CD4-positive, alpha-beta T cell treated with Interleukin-1 beta for 1 hour (primary cell): ENCODE measurements at places on chromosomes 12 and 14.

- DNase-seq: no peak
Observed at GRCh38 chr12:54416687-54417603, 2.1 kb downstream of the ITGA5 start.

GRCh38 chr14:23481979-23482822 lies 12.7 kb downstream of the NGDN start:
- no peak for DNase-seq

- DNase-seq: no peak
Observed at GRCh38 chr12:97299847-97300246, 162.8 kb upstream of the RMST start.

- DNase-seq: no peak
Observed at GRCh38 chr12:57347284-57347683, 83.6 kb downstream of the R3HDM2 start.

- no peak for DNase-seq
Observed at GRCh38 chr14:103028161-103028767, 29.1 kb downstream of the CDC42BPB start.

DNA sequence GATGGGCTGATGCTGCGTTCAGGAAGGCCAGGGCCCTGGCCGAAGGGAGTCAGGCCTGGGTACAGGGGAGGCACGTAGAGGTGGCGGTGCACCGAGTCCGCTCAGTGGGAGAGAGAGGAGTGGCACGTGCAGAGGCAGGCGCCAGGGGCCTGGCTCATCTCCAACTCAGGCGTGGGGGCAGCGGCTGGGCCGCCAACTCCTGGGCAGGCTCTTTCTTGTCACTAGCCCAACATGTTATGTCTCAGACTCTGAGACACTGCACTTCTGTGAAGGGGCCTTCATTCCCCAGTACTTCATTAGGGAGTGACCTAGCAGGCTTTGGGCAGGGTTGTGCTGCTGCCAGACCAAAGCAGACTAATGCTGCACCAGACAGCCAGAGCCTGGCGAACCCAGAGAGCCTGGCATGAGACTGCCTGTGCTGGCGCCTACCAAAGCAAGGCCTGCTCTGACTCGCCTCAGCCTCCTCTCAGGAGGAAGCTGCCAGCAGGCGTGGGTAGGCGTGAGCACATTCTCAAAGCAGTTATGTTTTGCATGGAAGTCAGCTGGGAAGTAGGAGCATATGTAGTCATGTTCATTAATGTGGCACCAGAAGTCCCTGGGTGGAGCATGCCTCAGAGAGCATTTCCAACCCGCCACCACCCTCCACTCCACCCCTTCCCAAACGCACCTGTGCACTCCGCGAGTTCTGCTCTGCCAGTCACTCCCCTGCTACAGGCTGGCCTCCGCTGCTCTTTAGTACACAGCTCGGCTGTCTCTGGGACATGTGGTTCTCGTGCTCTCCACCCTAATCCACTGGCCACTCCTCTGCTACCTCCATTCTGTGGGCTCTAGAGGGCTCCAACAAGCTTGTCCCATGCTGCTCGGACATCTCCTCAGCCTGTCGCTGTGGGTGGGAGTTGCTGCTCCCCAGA lies 9.7 kb downstream of the CKB start:
- DNase-seq: no peak

- DNase-seq: no peak
Observed at GRCh38 chr14:92959189-92959531, 36.2 kb downstream of the CHGA start.

GRCh38 chr14:69587389-69587788 lies 12.7 kb upstream of the CCDC177 start:
- no peak for DNase-seq

DNA sequence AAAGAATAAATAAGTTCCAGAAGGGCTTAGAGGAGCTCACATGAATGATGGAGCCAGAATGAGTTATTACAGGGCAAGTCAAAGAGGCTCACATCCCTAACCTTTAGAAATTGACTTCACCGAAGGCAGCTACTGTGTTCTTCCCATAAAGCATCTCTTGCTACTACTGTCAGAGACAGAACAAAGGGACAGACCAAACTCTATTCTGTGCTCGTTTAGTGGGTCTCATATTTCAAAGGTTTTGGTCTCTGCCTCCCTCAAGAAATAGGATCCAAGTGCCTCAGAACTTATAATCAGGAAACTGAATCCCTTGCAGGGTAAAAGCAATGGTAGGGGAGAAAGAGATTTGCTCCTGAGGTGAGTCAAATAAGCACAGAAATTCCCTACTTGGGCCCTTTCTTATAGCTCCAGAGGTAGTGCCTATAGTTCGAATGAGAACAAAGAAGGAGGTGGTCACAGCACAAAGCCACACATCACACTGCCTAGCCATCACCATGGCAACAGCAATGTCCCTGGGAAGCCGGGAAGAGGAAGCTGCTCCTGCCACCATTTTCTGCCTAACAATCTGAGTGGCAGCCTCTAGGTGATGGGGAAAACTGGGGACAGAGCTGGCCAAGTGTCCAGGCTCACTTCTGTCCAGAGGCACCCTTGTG lies 294.9 kb downstream of the FOXN3 start:
- no peak for DNase-seq

GRCh38 chr14:99201351-99202073 lies 70.5 kb downstream of the BCL11B start:
- DNase-seq: peak; percentile 42

DNA sequence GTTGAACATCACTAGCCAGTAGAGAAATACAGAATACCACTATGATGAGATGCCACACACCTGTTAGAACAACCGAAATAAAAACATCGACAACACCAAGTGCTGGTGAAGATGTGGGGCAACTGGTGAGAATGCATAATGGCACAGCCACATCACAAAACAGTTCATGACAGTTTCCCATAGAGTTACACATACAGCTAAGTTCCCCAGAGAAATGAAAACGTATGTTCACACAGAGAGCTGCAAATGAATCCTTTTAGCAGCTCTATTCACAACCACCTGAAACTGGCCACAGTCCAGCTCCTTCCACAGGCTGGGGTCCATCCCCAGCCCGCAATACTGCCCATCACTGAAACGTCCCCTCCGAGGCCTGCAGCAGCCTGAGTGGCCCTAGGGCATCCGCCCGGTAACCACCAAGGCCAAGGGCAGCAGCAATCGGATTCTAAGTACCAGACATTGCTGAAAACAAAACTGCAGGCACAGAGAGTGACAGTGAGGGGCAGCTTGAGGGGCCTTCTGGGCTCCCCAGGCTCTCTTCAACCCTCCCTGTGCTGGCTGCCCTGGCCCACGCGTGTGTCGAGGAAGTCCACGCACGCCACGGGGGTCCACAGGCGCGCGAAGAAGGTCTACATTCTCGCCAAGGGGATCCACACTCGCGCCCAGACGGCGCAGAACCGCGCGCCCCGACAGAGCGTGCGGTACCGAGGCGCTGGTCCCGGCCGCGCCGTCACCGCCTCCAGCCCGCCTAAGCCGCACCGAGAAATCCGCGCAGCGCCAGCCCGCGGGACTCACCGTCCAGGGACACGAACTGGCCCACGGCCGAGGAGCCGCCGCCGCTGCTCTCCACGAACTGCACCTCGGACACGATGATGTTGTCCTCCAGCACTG lies 903 bp downstream of the BRF1 start:
- DNase-seq: no peak

DNA sequence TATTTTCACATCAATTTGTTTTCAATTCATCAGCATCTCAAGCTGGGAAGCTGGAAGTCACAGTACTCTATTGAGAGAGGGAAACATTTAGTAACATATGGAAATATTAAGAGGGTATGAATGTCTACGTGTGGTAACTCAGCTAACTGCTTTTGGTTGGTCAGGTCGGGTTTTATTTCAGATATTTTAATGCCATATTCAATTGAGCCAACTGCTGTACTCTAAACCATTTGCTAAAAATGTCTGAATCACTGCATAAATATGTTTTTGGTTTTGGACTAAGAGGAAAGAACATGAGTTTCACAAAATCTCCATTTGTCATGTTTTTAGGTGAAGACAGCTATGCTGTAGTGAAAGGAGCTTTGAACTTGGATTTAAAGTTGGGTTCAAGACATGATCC lies 18.9 kb upstream of the PPFIBP1 start:
- DNase-seq: no peak

- no peak for DNase-seq
Observed at GRCh38 chr14:52926953-52927352, 23.9 kb downstream of the FERMT2 start.

GRCh38 chr12:23253191-23253590 lies 628.2 kb downstream of the ETNK1 start:
- no peak for DNase-seq

DNA sequence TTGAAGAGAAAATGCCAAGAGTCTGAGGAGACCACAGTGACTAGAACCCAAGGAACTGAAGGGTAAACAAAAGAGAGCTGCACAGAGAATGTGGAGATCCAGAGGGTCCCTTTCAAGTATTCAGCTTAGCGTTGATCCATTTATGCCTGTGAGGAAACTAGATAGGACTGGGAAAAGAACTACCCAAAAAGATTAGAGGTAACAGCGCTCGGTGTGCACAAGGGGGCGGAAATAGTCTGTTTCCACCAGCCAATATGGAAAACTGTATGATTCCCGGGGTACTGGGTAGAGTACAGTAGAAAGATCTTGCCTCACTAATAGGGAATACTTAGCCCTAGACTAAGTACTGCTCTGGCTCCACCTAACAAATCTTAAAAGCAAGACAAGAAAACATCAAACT lies 135.5 kb downstream of the DPF3 start:
- no peak for DNase-seq

- DNase-seq: no peak
Observed at GRCh38 chr14:26143057-26143456, 454.8 kb downstream of the NOVA1 start.

DNA sequence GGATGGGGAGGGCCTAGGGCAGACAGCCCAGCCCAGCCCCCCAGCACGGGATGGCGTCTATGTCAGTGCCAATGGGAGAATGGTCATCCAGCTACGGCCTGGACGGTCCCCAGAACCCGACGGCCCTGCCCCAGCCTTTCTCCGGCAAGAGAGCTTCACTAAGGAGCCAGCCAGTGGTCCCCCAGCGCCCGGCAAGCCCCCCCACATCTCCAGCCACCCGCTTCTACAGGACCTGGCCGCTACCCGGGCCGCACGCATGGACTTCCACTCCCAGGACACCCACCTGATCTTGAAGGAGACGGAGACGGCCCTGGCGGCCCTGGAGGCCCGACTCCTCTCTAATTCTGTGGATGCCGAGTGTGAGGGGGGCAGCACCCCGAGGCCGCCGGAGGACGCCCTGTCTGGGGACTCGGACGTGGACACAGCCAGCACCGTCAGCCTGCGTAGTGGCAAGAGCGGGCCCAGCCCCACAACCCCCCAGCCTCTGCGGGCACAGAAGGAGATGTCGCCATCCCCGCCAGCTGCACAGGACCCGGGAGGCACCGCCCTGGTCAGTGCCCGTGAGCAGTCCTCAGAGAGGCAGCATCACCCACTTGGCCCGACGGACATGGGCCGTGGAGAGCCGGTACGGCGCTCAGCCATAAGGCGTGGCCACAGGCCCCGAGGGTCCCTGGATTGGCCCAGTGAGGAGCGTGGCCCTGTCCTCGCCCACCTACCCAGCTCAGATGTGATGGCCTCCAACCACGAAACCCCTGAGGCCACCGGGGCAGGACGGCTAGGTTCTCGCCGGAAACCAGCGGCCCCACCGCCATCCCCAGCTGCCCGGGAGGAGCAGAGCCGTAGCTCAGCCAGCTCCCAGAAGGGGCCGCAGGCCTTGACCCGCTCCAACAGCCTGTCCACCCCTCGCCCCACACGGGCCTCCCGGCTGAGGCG lies 21.9 kb downstream of the CEP170B start:
- DNase-seq: no peak

DNA sequence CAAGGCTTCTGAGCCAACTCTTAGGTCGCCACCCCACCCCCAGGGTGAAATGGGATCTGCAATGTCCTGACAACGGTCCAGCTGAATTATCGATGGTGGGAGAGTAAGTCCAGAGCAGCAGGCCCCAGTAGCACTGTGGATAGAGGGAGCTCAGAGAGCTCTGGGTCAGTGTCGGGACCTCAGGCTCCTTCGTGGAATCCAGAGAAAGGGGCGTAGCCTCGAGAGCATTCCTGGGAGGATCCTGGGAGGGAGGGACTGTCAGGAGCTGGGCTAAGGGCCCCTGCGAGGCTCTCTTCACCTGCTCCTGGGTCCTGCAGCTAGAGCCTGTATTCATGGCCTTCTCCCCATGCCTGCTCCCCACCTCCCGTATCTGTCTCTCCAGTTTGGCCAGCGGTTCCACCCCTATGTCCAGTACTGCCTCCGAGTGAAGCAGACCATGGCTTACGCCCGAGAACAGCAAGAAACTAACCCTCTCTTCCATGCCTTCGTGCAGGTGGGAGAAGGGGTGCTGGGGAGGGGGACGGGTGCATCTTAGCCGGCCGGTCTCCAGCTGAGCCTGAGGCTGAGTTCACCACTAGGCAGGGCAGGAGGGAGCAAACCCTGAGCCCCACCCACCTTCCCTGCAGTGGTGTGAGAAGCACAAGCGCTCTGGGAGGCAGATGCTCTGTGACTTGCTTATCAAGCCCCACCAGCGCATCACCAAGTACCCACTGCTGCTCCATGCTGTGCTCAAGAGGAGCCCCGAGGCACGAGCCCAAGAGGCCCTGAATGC lies 6.6 kb downstream of the PLEKHG6 start:
- no peak for DNase-seq

DNA sequence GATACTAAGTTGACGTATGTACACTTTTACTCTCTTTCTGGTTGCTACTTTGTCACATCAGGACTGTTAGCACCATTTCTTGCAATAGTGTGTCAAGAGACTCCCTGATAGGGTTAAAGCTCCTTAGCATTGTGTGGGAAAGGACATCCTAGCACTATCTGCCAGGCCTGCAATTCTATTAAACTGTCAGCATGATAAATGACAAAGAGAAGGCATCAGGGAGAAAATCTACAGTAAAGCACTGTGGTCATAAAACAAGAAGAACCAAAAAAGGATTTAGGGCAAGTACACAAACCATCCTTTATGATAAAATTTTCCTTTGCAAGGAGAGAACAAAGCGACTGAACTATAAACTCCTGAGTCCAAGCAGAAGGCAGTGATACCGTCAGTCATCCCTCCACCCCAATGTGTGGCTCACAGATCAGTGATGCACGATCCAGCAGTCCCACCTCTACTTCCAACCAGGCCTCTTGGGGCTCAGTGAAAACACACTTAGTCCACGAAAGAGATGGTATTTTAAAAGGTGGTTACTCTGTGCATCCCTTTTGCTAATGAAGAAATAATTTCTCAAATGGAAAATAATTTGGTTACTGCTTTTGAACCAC lies 31.4 kb upstream of the SLC35F4 start:
- no peak for DNase-seq

- no peak for DNase-seq
Observed at GRCh38 chr14:53493320-53493719, 340.2 kb upstream of the DDHD1 start.

GRCh38 chr12:50506753-50507473 lies 2.1 kb downstream of the DIP2B start:
- DNase-seq: no peak

- DNase-seq: no peak
Observed at GRCh38 chr12:14259481-14260010, 105.9 kb upstream of the ATF7IP start.

- no peak for DNase-seq
Observed at GRCh38 chr12:74489543-74489942, 48.1 kb upstream of the ATXN7L3B start.
